Nucleus accumbens (tissue), 56 donors: ENCODE measurements at places on chromosomes 4 and X.
A peak's percentile ranks its signal among the peaks of the same experiment; 100 is the strongest.

DNA sequence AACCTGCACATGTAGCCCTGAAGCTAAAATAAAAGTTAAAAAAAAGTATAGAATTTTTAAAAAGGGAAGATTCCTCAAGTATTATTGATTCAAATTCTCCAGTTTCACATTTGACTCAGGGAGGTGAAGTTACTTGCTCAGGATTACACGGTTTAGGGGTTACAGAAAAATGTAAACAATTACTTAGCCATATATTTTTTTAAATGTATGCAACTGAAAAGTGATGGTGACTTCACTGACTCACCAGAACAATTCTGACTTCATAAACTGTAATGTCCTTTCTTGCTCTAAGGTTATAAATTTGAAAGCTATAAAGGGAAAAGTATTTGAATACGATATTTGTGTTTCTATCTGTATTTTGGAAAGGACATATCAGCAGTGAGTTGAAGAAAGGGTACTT, 371.2 kb downstream of the SPRY1 start:
- DNase-seq: no peak

- DNase-seq: no peak
These were observed 8.6 kb downstream of the FAM200B start for GRCh38 chr4:15690020-15690809.

GRCh38 chr4:78441756-78442155, 109.8 kb upstream of the ANXA3 start:
- DNase-seq: no peak

DNA sequence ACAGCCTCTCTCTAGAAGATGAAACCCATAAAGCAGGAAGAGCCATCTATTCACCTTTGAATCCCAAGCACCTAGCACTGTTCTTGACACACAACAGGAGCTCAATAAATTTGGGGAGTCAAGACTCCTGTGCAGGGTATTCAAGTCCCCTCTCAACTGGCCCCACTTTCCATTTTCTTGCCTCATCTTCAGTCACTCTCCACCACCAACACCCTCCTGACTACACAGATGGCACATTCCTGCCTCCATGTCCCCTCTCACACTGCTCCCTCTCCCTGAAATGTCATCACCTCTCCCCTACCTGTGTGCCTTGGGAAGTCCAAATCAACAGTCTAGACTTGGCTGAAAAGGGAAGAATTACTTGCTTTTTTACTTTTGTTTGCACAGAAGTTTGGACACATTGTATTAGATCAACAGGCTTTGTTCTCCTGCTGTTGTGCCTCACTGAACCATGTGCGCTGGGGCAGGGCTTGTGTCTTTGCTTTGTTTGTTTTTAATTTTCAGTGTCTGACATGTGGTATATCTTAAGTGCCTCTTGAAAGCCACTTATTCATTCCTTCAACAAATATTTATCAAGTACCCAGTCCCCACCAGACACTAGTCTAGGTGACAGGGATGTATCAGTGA, 85.1 kb downstream of the APBB2 start:
- DNase-seq: no peak

- DNase-seq: no peak
These were observed 31.7 kb downstream of the USP9X start for GRCh38 chrX:41116948-41117347.

DNA sequence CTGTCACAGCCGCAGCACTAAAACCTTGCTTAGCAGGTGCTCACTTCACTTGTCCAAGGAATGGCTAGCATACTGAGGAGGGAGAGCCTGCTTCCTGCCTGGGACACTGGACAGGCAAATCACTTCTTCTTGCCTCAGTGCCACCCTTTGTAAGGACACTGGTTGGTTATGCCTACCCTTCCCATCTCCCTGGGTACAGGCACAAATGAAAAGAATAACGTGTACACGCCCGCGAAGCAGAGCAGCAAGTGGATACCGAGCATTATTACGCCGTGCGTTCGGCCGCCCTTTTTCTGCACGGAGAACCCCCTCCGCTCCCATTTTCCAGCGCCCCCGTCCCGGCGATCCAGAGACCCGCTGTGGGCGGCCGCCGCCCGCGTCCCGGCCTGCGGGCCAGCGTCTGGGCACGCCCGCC, 338 bp upstream of the KLHL2 start:
- DNase-seq: peak; percentile 42

DNA sequence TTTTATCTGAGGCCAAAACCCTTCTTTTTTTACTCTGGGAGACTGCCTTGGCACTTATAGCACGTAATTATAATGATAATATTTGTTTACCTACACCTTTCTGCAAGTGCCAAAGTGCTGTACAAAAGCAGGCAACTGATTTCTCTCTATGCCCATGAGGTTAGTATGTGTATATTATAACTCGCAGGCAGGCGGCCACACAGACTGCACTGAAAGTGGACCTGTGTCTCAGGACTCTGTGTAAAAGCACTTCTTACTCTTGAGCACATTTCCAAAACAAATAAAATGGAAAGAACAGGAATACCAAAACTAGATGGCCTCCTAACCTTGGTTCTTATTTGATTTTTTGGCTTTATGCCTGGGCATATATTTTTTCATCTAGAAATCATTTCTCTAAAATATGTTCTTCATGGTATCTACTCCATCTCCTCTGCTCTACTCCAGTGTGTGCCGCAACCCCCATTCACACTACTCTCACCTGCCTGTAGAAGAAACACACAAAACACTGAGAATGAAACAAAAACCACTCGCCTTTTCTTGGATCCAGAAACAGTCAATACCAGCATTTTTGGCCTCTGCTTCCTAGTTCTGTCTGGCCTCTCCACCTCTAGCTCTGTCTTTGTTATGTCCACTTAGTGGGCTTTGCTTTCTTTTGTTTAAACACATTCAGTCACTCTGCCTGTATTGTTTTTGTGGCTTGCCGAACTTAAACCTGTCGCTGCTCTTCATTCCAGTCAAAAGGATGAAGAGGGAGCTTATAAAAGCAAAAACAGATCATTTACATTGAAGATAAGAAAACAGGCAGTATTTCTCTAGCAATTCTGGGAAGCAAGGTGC, 934.5 kb upstream of the TENM3 start:
- DNase-seq: no peak

DNA sequence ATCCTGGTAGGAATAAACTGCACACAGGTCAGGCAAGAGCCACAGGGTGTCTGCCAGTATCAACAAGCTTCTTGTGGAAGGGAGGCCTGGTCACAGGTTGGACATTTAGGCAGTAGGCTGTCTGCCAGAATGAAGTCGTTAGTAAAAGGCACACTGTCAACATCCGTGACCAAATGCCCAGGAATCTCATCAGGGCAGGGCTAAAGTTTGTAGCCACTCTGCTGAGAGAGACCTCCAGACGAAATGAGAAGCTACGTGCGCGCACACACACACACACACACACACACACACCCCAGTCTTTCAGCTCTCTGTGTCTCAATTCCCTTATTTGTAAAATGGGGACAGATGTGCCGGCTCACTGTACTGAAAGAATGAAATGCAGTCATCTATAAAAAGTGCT, 408.7 kb upstream of the ZFP42 start:
- DNase-seq: no peak

DNA sequence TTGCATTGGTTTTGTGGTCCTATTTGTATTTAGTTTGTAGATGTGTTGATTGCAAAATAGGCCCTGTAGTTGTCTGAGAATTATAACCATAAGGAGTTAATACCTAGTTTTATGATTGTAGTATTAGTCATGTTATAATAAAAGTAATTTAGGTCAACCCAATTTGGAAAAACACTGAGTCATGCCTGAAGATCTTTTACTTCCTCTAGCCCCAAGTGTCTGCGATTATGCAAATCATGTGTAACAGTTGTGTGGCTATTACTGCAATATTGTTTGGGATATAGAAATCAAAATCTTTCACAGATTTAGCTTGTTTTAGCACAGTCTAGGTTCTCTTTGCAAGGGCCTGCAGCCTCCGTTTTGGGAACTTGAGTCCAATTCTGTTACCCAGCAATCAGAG, 12.6 kb downstream of the SRD5A3 start:
- DNase-seq: no peak
